ENCODE measurements at places on chromosomes 1 and 21.

GRCh38 chr1:64393790-64394189 is 76.1 kb upstream of the CACHD1 start:
- DNase-seq, result no peak

GRCh38 chr1:56068210-56068609 is 511.2 kb downstream of the PLPP3 start:
- no peak for DNase-seq

DNA sequence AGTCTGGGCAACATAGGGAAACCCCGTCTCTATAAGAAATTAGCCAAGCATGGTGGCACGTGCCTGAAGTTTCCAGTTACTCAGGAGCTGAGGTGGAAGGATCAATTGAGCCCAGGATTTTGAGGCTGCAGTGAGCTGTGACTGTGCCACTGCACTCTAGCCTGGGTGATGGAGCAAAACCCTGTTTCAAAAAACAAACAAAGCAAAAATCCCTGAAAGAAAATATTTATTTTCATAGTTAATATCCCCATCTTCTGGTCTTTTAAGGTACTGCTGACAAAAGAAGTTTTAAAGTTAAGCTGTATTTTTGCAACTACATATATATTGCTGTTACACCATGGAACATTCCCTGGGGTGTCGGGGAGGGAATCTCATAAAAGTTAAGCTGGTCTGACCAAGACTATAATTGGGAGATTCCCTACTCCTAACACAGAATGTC is 26.0 kb downstream of the VAMP4 start:
- DNase-seq, result no peak

DNA sequence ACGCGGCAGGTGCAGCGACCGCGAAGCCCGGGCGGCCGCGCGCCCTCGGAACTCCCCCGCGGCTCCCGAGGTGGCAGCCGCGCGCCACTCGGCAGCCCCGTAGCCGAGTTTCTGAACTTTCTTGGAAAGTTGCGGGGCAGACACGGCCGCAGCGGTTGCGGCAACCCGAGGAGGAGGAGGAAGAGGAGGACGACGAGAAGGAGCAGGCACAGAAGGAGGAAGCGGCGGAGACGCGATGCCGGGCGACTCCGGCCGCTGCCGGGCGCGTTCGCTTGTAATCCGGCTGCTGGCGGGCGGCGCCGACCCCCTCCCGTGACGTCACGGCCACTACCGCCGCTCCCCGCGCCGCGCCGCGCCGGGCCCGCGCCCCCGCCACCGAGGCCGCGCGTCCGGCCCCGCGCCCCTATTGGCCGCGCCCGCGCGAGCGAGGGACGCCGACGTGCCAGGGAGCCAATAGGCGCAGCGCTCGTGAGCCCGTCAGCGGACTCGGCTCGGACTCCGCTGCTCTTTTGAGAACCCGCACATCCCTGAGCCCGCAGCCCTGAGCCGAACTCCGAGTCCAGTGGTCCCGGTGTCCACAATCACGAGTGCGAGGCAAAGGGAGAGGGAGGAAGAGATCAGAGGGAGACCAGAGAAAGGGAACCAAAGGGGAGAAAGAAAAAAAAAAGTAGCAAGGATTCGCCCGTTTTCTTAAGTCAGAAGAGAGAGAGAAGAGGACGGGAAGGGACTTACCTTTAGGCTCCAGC is 736 bp upstream of the BARHL2 start:
- DNase-seq, result peak; percentile 92

- DNase-seq, result no peak
These were observed 54.7 kb downstream of the ROR1 start for GRCh38 chr1:63828322-63829044.

DNA sequence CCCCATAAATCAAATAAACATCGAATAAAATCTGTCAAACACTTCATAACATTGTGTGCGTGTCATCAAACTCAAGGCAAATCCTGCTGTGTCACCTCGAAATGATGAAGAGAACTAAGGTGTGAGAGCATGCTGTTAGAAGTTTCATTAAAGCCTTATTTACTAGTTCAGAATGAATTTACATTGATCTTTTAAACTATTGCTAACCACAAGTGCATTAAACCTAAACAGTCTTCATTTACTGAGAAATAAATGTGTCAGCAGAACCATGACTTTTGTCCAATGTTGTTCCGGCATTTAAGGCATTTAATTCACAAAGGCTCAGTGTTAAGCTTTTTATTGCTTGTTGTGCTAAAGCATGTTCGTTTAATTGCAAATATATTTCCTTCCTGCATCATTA is 474.4 kb downstream of the SETD4 start:
- no peak for DNase-seq

DNA sequence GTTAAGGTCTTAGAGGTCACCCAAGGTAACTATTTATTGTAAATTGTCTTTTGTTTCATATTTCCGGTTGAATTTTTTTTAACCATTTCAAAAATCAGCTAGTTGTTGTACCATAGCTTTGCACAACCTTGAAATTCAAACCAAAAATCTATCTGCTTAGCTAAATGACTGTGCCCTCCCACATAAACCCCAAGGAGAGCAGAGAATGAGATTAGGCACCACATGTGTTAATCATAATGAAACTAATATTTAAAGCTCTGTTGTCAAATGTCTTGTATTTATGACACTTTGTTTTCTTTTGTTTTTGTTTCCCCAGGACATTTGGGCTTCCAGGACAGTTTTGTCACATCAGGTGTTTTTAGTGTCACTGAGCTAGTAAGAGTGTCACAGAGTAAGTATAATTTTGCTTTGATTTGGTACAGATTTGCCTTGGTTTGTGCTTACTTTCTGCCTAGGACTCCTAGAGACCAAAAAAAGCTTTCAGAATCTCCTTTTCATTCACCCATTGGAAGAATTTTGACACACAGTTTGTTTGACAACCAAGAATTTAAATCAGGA is 249.9 kb downstream of the NFIA start:
- no peak for DNase-seq

DNA sequence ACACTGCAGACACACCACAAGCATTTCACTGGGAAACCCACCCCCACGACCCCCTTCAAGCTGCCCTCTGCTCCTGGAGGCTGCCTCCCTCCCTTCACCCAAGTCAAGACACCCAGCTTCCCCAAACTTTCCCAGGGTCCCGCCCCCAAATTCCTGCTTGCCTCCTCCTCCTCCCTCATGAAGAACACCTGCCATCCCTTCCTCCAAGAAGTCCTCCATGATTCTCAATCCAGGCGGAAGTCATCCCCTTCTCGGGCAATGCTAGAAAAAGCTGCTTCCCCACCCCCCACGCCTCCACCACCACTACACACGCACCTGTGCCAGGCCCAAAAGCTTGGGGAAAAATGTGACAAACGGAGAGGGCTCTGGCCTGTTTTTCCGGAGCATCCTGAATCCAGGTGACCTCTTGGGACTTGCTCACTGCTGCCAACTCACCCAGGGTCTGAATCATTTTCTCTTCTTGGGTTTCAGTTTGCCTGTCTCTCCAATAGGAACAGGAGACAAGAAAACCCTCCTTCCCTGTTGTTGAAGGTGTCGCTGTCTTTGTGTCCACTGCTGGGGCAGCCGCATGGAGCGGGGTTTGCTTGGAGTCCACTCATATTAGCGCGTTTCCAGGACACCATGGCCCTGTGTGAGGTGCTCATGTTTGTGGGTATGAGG is 101.0 kb upstream of the CASZ1 start:
- no peak for DNase-seq

GRCh38 chr1:30491831-30492230 is 231.6 kb downstream of the MATN1 start:
- DNase-seq, result no peak

GRCh38 chr21:46465651-46466050 is 7.0 kb downstream of the DIP2A start:
- DNase-seq, result no peak

- DNase-seq, result no peak
These were observed 24.6 kb downstream of the WNT3A start for GRCh38 chr1:228031276-228031995.

GRCh38 chr1:46352363-46352762 is 11.8 kb downstream of the NSUN4 start:
- DNase-seq, result no peak

- no peak for DNase-seq
These were observed 623.2 kb upstream of the PKN2 start for GRCh38 chr1:88060750-88061491.

GRCh38 chr1:234746798-234747196 is 136.8 kb upstream of the IRF2BP2 start:
- no peak for DNase-seq

DNA sequence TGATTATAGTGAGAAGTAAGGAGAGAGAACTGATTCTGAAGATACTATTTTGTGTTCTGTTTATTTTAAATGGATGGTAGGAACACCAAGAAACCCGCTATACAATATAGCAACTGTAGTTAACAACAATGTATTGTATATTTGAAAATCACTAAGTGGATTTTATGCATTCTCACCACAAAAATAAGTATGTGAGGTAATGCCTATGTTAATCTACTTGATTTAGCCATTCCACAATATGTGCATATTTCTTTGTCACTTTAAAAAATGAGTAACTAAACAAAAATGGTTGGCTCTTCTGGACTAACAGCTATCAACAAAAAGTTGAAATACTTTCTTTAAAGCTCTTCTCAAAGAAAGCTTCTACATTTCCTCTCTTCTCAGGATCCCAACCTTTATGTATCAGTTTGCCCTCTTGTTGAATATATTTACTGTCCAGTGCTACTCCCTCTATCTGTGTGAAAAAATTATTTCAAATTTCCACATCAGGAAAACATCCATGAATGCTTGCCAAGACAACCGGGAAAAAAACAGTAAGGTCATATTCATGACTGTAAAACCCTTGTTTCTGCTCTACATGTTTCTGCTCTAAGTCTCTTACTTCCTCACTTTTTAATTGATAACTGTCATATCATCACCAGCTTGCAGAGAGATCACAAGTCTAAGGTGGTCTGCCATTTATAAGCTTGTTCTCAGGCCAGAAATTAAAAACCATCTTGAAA is 27.0 kb downstream of the CLCA4 start:
- no peak for DNase-seq

DNA sequence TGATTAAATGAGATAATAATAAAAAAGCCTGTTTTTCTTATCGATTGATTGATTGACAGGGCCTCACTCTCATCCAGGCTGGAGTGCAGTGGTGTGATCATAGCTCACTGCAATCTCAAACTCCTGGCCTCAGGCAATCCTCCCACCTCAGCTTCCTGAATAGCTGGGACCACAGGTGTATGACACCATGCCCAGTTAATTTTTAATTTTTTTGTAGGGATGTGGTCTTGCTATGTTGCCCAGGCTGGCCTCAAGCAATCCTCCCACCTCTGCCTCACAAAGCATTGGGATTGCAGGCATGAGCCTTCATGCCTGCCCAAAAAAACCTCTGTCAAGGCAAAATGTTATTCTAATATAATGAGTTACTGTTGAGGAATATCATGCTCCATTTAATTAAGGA is 346.4 kb upstream of the DAB1 start:
- no peak for DNase-seq

GRCh38 chr1:247669225-247669624 is 10.3 kb downstream of the OR13G1 start:
- DNase-seq, result no peak

DNA sequence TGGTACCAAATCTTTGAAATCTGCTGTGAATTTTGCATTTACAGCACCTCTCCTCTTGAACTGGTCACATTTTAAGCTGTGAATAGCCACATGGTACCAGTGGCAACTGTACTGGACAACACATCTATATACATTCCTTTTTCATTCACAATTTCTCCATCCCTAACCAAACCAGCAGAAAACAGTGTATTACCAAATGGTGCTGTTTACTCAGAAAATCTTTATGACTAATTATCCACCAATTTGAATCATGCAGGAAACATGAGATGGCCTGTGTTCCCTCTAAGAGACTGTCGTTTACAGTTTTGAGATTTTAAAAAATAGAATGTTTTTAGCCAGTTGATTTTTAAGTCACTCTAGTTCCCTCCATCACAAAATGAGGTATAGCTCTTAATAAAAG is 17.6 kb upstream of the CCT8 start:
- no peak for DNase-seq

DNA sequence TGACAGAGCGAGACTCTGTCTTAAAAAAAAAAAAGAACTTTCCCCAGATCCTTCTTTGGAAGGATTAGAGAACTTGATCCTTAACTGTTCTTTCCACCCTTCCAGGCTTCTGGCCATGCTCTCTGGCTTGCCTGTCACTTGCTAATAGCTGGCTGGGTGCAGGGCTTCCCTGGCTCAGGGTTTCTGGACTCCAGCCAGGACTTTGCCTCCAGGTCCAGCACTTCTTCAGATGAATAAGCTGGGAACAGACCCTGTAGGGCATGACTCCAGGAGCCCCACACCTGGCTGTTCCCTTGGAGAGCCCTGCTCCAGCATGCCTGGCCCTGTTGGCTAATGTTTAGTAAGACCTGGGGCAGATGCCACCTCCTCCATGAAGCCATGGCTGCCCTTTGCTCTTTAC is 3.3 kb upstream of the NT5C1A start:
- DNase-seq, result no peak

DNA sequence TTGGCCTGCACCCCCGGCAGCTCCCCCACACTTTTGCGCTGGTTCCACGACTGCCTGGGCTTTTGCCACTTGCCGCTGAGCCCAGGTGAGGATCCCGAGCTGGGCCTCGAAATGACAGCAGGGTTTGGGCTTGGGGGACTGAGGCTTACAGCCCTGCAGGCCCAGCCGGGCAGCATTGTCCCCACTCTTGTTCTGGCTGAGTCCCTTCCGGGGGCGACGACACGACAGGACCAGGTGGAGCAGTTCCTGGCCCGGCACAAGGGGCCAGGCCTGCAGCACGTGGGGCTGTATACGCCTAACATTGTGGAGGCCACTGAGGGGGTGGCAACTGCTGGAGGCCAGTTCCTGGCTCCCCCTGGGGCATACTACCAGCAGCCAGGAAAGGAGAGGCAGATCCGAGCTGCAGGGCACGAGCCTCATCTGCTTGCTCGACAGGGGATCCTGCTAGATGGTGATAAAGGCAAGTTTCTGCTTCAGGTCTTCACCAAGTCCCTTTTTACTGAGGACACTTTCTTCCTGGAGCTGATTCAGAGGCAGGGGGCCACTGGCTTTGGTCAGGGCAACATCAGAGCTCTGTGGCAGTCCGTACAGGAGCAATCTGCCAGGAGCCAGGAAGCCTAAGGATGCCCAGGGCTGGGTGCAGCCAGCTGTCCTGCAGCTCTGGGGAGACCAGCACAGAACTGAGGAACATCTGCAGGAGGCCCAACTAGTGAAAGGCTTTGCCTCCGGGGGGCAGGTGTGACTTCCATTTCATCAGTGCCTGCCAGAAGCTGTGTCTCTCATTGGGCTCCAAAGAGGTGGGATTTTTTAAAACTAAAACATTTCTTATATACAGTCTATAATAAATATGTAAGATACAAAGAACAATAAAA is 1.2 kb downstream of the HPDL start:
- no peak for DNase-seq
